Left ventricle myocardium inferior (tissue), 1 donor: ENCODE measurements at places on chromosomes 3 and 15. TPM values are rescaled to one million over a fixed set of nuclear protein-coding genes. Genes with fewer than 3 reads are reported as not detected.

DNA sequence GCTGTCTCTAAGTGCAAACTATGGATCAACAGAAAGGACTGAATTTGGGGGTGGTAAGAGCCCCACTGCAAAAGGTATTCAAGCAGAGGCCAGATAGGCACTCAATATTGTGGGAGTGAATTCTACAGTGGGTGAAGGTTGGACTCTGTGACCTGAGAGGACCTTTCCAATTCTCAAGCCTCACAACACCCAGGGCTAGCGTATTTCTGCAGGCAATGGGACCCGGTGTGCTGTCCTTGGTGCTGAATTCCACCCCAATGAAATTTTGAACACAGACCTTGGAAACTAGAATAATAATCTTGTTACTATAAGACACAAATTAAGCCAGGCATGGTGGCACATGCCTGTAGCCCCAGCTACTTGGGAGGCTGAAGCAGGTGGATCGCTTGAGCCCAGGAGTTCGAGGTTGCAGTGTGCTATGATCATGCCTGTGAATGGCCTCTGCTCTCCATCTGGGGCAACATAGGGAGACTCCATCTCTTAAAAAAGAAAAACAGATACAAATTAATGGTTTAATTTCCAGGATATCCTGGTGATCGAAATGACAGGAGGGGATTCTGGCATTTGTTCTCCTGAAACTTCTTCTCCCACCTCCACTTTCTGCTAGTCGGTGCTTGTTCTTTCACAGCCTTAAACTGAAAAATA, 135.4 kb downstream of the RAB11A start:
- no peak for DNase-seq

ZBED2 gene
- not detected for total RNA-seq

DNA sequence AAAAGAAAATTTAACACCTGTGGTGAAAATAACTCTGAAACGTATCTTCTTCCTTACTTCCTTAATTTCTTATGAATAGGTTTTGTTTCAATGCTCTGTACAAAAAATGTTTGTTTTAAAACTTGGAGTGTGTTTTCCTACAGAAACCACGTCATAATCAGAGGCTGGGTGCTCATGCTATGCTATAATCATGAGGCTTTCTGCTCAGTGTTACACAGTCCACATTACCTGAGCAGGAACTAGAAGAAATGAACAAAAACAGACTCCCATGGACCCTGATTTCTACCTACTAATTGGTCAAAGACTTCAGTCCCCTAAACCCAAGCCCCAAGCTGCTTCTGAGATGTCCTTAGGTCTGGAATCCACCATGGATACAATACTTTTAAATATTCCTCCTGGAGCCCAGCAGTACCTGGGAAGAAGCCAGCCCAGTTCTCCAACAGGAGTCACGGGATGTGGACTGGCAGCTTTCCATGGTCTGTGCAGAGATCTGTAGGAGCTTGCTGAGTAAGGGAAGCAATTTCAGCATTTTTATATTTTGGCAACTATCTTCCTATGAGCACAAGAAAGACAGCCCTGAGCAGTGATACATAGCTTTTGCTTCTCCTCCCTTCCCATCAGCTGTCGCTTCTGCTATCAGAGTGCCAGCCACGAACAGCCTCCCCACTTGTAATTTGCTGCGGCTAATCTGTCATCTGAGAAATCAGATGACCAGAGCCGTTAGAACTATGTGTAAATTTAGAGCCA, 65.6 kb downstream of the WDR72 start:
- DNase-seq: peak; percentile 22

SSUH2 gene
- total RNA-seq: 1.1 TPM

GRCh38 chr3:74515451-74515850, 99.0 kb downstream of the CNTN3 start:
- DNase-seq: no peak

DUOXA1 gene
- total RNA-seq: 0.30 TPM

GRCh38 chr3:86954226-86954625, 36.7 kb downstream of the VGLL3 start:
- DNase-seq: no peak

SOX2 gene
- total RNA-seq: 0.16 TPM

CKMT1A gene
- total RNA-seq: not detected

DNA sequence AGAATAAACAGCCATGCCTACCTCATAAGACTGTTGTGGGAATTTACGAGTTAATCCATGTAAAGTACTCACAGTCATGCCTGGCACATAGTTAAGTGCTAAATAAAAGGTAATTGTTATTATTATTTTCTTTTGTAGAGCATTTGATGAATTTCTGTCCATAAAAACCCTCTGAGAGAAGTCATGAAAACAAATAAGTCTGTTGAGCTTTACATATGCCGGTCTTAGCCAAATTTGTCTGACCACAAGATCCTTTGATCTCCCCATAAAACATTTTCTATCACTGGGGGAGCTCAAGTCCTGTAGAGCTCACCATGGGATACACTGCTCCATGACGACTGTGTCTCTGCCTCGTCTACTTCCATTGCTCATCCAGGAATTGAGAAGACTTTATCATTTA, 114.0 kb downstream of the MAGI1 start:
- DNase-seq: no peak

DNA sequence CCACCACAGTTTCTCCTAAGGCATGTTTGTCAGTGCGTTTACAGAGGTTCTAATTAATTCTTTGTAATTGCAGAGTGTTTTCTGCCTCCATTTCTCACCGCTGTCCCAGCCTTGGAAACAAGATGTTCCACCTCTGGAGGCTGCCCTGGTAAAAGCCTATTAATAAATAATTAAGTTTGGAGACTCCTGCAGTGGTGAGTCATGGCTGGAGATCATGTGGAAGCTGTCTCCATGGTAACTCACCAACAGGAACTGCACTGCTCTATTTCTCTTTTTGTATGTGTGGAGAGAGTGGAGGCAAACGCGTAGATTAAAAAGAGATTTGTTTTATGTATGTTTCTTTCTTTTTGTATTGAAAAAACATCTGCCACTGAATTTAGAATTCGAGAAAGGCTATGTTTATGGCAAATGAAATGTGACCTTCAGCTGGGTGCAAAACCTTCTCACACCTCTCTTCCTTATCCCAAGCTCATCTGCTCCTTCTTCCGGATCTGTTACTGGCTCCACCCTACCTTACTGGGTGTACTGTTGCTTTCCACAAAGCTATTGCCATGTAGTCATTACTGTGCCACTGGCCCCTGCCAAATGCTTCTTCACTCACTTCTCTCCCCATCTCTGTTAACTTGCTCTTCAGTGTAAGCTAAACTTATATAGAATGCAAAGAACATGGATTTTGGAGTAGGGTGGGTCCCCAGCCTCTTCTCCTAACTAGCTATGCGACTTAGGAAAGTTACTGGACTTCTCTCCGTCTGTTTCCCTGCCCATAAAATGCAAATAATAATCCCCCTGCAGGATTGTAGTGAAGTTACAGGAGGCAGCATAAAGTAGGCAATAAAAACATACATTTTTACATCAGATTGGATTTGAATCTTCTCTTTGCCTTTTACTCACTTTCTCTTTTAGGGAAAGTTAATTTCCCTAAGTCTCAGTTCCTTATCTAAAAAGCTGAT, 778.5 kb downstream of the NTRK3 start:
- no peak for DNase-seq

- DNase-seq: no peak
Measured at GRCh38 chr3:104796556-104796955, 570.2 kb upstream of the ALCAM start.

DNA sequence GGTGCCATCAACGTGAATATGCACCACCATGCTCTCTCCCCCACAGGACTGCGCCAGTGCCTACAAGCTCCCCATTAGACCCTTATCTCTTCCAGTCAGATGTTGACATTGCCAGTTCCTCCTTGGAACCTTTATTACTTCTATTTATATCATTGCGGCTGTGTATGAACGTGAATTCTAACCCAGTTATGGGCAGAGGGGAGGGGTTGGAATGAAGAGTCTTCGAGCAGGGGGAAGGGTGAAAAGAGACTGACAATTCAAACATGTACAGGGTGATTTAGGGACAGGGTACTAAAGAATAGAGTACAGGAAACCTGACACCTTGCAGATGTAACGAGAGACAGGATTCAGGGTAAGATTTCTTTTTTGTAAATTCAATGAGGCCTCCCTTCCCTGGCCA, 41.8 kb upstream of the ST6GAL1 start:
- no peak for DNase-seq

DNA sequence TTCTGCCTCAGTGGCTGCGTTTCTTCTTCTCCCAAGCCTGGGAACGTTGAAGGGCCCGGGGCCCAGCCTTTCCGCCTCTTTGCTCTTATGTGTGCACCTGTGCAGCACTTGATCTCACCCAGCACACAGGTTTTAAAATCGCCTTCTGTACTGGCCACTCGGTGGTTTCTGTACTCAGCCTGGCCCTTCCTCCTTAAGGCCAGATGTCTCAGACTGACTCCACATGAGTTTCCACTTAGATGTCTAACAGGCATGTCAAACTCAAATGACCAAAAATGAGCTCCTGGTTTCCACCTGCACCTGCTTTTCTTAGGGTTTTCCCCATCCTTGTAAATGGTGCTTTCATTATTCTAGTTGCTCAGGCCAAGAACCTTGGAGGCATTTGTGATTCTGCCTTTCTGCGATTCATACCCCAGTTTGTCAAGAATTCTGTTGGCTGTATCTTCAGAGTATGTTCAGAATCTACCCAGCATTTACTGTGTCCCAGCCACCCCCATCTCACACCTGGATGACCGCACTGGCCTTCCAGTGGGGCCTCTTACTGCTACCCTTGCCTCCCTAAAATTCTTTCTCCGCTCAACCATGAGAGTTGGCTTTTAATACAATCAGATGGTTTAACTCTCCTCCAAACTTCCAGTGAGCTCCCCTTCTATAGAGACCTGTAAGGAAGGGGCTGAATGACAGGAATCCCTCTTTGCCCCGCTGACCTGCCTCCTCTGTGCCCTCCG, 2.2 kb upstream of the TRAK1 start:
- DNase-seq: no peak

- DNase-seq: no peak
Measured at GRCh38 chr3:194205675-194206133, 69.8 kb downstream of the HES1 start.

DNA sequence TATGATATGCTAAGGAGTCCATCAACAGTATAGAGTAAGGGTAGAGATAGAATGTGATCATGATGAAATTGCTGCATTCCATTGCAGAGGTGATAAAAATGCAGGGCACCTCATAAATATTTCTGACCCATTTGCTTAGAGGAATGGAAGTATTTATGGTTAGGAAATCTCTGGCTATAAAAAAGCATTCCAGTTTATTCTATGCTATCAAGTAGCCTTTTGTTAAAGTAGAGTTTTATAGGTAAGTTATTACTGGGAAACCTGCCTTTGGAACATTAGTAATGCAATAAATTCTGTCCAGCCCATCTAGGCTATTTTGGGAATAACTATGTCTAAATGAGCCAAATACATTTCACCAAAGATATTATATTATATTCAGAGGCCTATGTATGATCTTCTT, 19.8 kb upstream of the STRIT1 start:
- DNase-seq: no peak

DNA sequence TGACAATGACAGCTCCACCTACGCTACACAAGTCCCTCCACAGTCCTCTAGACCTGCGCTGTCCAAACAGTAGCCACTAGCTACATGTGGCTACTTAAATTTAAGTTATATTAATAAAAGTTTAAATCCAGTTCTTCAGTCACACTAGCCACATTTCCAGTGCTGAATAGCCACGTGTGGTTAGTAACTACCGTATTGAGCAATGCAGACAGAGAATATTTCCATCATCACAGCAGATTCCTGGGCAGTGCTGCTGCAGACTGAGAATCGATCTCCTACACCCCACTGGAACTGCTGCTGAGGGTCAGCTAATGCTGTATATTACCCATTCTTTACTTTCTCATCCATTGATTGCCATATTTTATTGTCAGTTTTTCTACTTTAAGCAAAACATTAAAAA, 40.9 kb downstream of the HDC start:
- DNase-seq: no peak

GRCh38 chr15:51494411-51495314, 127.9 kb downstream of the DMXL2 start:
- DNase-seq: no peak

GRCh38 chr3:116340680-116341216, 104.5 kb downstream of the LSAMP start:
- DNase-seq: no peak

DNA sequence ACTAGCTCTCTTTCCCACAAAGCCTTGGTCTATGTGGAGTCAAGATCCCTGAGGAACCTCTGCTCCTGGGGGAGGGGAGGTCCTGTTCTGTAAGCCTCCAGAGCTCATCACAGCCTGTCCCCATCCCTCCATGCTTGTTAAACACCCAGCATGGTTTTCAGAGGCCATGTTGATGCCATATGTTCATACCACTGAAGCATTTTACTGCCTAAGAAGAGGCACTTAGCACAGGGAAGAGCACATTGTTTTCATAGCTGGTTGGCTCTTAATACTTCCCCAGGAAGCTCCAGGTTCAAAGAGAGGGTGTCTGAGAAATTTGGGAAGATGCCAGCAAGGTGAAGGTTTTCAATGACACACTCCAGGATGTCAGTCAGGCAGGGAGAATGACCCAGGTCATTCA, 25.6 kb downstream of the CPNE4 start:
- DNase-seq: no peak

MEF2A gene
- total RNA-seq: 152 TPM

CFAP100 gene
- total RNA-seq: not detected

SLC24A5 gene
- not detected for total RNA-seq

DNA sequence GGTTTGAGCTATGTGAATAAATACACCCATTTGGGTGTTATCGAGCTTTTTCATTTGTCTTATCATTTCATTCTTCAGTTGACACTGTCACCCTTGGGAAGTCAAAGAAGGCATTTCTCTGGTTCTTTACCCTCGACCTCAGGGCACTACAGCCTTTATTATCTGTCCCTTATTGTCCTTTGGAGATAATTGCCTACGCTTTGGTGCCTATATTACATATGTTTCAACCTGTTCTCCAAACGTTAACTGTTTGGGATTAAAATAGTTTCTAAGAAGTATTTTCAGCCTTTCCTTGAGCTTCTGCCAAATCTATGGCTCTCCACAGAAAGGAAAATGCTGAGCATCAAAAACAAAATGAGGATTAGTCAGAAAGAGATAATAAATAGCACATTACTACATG, 395.4 kb upstream of the ADAMTS9 start:
- no peak for DNase-seq

DNA sequence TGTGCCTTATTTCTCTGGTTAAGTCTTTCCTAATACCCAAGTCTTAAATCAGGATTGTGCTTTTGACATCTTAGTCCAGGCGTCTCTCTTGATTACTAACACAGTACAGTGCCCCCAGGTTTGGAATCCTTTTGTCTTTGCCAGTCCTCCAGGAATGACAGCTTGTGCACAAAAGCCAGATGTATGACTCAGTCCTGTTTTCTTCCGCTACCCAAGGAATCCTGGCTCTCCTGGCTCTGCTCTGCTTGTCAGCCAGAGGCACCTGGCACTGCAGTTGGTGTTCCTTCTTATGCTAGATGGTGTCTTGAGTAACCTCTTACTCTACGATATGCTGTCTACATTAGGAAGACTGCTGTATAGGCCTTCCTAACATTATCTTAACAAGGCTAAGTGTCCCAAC, 728.2 kb upstream of the NECTIN3 start:
- no peak for DNase-seq

MKRN2OS gene
- 1.8 TPM for total RNA-seq
